ENCODE measurements at places on chromosomes 12 and 14.

GRCh38 chr12:53191885-53192530 lies 11.3 kb upstream of the CSAD start:
- DNase-seq = no peak

DNA sequence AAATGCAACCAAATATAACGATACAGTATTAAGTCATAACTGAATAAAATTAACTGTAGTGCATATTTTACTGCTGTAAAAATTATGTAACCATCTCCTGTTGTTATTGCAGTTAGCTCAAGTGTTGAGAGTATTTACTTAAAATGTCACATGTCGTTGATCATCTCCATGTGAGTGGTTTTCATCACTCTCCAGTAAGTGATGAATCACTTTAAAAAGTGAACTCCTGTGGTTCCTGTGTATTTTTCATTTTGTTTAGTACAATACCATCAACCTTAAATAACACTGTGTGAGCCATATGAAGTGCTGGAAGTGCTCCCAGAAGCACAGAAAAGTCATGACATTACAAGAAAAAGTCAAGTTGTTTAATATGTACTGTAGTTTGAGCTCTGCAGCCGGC lies 104.7 kb upstream of the SLCO1B1 start:
- no peak for DNase-seq

DNA sequence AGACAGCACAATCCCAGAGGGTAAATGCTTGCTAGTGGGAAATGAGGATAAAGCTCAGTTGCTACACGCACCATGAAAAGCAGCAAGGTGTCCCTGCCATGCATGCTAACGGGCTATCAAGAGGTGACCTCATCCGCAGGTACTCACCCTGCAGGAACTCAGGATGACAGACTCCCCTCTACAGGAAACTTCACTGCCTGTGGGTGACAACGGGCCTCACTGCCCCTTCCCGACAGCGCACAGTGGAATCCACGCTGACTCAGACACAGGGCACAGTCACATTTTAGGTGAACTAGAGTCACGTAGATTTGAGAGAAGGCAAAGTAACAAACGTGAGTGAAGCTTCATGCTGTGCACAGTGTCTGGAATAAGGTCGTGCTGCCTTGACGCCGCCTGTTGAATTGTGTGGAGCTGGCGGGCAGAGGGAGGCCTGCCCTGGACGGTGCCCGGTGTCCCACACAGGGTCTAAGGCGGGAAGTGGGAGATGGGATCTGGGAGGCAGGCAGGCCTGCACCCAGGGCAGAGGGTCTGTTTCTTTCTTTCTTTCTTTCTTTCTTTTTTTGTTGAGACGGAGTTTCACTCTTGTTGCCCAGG lies 331.8 kb downstream of the TMEM132D start:
- no peak for DNase-seq

GRCh38 chr12:13316587-13317246 lies 120.2 kb downstream of the EMP1 start:
- DNase-seq = no peak

- no peak for DNase-seq
These were observed 93.0 kb downstream of the TRHDE start for GRCh38 chr12:72365151-72365550.

DNA sequence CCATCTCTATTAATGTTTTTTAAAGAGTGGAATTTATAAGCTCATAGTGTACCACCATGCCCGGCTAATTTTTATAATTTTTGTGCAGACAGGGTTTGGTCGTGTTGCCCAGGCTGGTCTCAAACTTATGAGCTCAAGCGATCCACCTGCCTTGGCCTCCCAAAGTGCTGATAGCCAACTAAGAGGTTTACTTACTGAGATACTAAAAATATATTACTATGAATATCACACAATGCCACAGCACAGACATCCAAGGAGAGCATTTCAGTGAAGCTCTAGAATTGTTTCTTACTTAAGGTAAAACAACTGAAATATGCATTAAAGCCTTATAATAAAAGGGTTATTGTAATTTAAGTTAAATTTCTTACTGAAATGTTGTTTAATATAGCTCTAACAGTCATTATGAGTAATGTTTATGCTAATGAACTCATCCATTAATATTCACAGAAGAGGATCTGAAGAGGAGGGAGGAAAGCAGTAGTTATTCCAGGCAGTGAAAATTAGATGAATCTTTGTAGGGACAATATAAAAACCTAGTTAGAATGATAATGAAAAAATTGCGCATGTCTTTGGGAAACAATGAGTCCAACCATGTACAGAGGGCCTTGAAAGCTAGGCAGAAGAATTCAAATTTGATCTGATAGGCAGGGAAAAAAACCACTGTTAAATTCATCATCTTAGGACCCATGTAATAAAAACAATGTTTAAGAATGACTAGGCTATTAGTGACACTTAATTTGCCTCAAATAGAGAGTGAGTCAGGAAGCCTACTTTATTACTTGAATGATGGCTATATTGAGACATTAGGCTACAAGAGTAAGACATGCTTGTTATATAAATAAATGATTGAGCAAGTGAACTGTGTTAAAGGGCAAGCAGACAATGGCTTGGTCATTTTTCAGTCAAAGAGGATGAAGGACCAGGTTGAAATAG lies 99.2 kb downstream of the SLC41A2 start:
- peak; percentile 70 for DNase-seq

DNA sequence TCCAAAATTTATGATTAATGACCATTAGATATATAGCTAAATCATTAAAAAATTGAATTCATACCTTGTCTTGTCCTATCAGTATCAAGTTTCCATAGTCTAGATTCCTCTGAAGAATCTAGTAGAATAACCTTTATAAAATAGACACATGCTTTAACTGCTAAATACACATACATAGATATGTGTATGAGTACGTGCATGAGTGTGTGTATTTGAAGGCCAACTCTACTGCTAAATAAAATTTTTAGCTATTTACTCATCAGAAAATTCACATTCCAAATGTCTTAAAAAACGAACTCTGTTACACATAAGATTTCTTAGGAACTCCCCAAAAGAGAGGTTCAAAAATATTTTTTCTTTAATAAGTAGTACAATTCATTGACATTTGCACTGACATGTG lies 233.0 kb downstream of the SSPN start:
- no peak for DNase-seq

DNA sequence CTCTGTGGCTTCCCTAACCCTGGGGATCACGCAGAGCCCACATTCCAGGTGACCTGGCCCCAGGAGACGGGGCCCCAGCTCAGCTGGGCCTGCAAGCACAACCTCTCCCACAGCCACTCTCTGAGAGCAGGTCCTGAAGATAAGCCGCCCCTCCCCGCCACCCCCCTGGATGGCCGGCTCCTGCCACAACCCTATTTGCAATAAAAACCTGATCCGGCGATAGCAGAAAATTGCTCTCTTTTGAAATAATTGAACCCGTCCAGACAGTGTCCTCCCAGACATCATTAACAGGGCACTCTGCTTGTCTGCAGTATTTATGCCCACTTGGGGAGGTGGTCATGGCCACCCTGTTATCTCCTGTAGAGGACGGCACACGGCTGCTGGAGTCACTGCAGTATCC lies 5.0 kb downstream of the C14orf180 start:
- DNase-seq = no peak

DNA sequence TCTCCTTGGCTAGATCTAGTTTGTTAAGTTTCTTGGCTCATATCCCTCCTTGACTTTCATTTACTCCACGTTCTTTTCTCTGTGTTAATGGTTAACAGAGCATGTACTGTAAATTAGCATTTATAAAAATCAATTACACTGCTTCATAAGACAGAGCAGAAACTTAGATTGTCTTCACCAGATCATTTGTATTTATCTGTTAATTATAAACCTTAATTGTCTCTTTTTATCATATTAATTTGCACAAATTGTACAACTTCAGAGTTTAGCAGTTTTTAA lies 221.2 kb upstream of the EGLN3 start:
- no peak for DNase-seq

DNA sequence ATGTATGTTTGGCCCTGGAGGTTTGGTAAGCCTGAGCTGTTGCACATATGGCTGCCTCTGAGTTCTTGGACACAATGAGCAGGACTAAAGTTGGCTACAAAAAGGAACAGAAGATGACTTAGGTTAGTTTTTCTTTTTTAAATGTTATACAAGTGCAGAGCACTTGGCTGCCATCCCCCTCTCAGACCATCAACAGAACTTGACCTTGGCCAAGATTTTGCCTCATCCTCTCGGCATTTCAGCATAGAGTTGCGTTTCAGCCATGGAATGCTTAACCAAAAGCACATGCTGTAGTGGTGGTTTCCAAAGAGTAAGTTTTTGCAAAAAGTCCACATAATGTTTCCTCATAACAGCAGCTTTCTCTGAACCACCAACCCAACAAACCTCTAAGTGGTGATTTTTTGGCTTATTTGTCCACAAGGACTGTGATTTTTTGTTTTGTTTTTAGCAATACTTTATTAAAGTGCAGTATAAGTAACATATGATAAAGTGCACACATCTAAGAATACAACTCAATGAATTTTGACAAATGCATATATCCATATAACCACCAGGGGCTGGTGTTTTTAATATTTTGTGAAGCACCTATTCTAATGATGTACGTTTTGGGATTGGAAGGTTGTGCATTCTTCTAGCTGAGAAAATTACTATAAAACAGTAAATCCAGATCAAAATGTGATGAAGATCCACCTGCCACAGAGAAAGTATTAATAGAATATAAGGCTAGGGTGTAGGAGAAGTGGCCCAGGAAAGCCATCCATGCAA lies 12.1 kb upstream of the GALNT16 start:
- DNase-seq = no peak

- DNase-seq = no peak
These were observed 36.9 kb downstream of the ITPK1 start for GRCh38 chr14:93078870-93079269.

DNA sequence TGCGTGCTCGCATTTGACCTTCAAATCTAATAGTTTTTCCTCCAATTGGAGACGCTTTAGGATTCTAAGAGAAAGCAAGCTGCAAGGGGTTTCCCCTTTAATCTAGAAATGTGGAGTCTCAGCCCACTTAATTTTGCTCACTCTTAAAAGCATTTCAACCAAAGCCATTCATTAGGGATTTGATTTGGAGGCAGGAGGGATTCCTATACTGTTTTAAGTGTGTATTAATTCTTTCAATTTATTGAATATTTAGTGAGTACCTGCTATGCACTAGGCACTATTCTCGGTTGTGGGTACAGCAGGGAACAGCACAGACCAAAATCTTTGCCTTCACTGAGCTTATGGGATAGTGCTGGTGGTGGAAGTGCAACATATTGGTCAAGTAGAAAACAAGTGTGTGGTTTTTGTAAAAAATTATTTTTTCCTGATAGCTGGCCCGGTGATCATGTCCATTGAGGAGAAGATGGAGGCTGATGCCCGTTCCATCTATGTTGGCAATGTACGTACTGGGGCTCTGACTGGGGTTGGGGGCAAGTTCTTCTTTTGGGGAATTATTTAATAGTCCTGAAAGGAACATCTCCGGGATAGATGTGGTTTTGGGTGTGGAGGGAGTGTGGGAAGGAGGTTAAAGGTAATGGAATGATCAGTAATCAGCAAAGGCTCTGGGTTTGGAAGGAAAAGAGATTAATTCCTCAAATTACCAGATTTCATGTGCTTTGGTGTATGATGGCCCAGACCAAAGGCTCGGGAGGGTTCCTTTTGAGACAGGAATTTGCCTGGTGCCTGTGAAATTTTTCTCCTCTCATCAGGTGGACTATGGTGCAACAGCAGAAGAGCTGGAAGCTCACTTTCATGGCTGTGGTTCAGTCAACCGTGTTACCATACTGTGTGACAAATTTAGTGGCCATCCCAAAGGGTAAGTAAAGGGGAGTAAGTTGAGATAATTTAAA lies 1.6 kb downstream of the PABPN1 start:
- DNase-seq = no peak

GRCh38 chr12:16587514-16587913 lies 18.4 kb downstream of the LMO3 start:
- no peak for DNase-seq

GRCh38 chr12:66144791-66145754 lies 14.5 kb upstream of the LLPH start:
- DNase-seq = peak; percentile 63

DNA sequence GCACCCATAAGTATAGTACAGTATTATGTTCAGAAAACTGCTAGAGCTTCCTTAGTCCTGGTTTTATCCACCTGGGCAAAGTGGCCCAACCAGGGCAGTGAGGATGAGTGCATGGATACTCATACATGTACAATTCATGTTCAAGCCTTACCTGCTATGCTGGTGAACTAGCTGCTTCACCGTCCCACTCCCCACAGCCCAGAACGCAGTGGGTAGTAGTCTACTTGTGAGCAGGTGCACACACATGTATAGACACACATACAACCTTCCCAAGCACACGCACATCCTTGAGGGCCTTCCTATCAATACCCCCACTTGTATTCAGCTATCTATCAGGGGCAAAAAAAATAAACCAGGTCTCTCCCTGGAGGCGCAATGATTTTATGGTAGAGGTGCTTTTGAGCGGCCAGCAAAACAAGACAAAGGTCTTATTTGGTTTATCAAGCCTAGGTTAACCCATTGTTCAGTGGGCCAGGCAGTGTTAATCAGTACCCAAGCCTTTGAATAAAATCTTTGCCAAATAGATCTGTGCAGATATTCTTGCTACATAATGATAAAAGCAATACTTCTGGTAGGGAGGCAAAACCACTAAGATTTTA lies 69.8 kb downstream of the ZFP36L1 start:
- no peak for DNase-seq

GRCh38 chr14:102505775-102506625 lies 3.6 kb downstream of the ANKRD9 start:
- DNase-seq = no peak

GRCh38 chr12:49750027-49750995 lies 9.0 kb downstream of the TMBIM6 start:
- DNase-seq = peak; percentile 85

DNA sequence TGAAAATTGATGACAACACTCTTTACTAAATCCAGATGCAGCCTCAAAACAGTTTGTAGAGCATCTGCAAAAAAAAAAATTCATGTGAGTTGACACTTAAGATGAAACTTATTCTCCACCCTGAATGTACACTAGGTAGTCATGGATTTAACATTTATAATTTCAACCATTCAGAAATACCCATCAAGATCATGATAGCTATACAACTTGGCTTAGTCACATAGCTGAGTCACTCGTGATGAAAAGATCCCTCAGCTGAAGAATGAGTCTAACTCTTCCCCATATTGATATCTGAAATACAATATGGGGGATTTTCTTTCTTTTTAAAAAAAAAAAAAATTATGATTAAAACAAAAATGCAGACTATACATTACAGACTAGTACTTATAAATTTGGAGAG lies 104.8 kb upstream of the PLEKHG7 start:
- DNase-seq = peak; percentile 62

All from mesenchymal stem cell (in vitro differentiated cells and primary cell).